AG04449 (cell line): ENCODE measurements at places on chromosomes 16 and 17.

DNA sequence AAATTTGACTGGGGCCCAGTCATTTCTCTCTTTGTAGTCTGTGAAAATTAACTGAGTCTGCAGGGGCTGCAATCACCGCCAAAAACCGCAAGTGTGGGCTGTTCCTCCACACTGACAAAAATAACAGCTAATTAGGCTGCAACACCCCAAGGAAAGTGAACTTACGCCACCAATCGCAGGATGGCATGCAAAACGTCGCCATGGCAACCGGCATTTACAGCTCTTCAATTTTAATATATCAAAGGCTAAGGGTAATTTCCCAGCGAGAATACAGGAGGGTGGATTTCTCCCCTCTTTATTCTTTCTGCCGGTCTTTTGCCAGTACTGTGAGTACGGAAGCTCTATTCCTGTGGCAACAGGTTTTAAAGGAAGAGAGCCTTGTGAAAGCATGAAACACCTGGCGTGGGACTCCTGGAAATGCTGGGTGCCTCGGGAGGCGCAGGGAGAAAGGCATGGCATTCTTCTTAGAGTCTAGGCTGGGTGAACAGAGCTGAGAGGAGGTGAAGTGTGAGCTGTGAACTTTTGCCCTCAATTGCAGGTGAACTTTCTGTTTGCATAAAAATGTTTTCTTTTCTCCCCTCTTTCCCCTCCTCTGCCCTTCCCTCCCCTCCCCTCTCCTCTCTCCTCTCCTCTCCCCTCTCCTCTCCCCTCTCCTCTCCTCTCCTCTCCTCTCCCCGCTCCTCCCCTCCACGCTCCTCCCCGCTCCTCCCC is 399.7 kb downstream of the XYLT1 start:
- DNase-seq = no peak

GRCh38 chr17:61416540-61417363 is 17.1 kb downstream of the TBX2 start:
- DNase-seq = no peak

DNA sequence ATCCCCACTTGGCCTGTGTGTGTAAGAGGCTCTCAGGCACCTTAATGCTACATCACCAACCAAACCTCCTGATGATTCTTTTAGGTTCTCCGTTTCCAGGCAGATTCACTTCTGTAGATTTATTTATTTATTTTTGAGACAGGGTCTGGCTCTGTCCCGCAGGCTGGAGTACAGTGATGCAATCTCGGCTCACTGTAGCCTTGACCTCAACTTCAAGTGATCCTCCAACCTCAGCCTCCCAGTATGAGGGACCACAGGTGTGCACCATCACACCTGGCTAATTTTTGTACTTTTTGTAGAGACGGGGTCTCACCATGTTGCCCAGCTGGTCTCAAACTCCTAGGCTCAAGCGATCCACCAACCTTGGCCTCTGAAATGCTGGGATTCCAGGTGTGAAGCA is 12.7 kb upstream of the MEOX1 start:
- no peak for DNase-seq

- no peak for DNase-seq
Measured at GRCh38 chr17:21300601-21301571, 16.4 kb downstream of the MAP2K3 start.

DNA sequence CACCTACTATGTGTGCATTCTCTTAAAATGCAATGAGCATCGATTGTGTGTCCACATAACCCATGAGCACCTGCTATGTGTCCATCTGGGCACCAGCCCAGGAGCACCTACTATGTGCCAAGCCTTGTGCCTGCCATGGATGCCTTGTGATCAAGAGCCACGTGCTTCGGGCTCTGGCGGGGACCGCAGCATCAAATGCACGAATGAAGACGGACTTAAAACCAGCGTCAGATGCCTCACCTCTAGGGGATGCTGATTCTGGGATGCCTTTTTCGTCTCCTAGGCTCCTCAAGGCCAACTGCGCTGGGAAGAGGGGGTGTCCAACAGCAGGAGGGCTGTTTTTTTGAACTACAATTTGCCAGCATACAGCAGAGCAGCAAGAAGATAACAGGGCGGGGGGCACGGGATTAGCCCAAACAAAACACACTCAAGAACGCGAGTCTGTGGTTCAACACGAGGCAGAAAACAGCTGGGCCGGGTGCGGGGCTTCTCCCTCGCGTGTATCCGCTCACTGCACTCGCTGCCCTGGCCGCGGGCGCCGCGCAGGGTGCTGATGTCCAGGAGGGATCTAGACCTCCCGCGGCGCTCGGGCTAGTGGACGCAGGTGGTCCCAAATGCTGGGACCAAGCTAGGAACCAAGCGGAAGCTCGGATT is 1.2 kb upstream of the GLIS2 start:
- no peak for DNase-seq

DNA sequence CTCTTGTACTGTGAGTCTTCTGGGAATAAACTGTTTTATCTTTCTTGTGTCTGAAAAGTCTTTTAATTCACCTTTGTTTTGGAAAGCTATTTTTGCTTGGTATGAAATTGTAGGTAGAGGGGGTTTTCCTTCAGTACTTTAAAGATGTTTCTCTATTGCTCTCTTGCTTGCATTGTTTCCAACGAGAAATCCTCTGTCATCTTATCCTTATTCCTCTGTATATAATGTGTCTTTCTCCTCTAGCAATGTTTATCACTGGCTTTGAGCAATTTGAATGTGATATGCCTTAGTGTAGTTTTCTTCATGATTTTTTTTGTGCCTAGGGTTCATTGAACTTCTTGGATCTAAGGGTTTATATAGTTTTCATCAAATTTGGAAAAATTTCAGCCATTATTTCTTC is 96.3 kb downstream of the CDK5R1 start:
- DNase-seq = no peak

DNA sequence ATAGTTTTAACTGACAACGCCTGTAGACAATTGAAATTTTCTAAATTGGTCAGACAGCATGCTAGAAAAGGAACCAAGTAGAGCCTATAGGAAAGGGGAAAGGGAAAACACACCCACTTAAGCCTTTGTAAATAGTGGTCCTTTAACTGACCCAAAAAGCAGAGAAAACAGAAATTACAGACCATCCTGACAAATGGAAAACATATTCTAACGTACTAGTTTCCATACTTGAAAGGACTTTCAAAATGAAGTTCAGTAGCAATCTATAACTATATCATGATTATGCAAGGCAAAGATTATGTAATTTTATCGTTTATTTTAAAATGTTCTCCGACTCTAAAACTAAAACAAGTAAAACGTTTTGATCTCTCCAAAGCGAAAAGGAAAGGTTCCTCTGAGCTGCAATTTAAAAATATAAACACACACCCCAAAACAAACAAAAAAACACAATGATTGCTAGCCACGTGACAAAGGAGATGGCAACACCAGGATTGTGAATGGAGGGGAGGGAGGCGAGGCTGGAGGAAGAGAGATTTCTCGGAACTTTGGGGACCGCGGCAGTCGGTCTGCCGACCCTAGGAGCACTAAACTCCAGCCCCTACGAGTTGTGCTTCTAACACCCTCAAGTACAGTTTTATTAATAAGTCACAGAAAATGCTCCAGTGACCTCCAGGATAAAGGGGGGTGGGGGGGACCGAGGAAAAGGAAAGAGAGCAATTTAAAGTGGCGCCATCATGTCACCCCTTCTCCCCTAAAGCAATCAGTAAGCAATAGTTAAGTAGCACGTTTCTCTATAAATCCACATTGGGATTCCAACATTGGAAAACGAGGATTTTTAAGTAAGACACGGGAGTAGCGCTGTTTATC is 1.7 kb downstream of the KANSL1 start:
- DNase-seq = no peak
